ENCODE measurements at places on chromosomes 1 and 21.

DNA sequence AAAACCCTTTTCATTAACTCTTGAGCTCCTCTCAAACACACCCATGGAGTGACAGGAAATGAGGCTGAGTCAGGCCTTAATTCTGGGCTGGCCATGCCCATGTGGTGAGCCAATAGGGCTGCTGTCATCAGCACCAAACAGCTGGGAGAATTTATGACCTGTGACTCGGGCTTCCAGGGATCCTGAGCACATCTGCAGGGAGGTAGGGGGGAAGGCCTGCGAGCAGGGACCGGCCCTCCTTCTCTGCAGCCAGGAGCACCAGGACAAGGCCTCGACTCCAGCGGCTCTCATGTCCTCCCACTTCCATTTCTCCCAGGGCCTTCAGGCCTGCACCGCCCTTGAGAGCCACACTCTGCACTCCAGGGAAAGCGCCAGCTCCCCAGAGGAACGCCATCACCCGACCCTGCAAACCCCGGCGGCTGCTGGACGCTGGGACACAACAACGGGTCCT is 14.6 kb downstream of the RIPK4 start:
- DNase-seq = peak; percentile 83

DNA sequence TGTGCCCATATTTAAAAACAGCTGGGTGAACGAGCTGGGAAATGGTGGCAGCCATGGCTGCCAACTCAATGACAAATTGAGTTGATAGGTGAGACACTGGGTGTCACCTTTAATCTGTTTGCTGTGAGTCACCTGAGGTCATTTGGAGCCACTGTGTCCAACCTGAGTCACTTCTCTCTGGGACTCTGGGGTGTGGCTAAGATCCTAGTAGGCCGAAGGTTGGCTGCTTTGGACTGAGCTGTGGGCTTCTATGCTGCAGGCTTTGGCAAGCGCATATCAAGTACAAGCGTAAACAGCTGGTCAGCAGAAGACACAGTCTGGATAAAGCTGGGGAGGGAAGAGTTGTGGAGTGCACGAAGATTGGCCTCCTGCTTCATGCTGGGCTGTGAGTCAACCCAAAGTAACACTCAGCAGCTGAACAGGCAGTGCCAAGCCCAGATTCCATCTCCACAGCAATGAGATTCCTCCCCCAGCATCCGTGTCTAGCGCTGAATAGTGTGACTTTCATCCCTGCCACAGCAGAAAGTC is 24.0 kb downstream of the TEX35 start:
- DNase-seq = peak; percentile 99

DNA sequence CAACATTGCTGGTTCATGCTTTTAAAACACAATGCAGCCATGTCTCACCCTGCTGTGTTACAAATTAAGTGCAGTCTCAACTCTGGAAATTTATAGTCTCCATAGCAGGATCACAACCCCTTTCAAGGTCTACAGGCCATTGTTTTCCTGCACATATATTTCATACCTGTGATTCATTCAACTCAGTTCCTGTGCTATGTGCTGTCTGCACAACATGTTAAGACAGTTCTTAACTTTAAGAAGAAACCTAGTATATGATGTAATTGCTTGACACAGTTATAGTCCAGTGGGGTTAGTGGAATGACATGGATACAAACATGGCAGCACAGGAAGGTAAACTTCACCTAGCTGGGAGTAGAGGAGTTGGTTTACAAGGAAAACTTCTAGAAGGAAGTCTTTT is 106.4 kb downstream of the IFI44 start:
- DNase-seq = no peak

- no peak for DNase-seq
Observed at GRCh38 chr21:17501107-17502006, 11.5 kb upstream of the CXADR start.

GRCh38 chr1:87325982-87326738 is 2.5 kb upstream of the LMO4 start:
- peak; percentile 37 for DNase-seq

GRCh38 chr1:172833954-172834353 is 175.1 kb downstream of the FASLG start:
- DNase-seq = no peak

GRCh38 chr1:119254067-119254720 is 113.7 kb upstream of the WARS2 start:
- DNase-seq = peak; percentile 13

- DNase-seq = no peak
Observed at GRCh38 chr1:44315521-44315920, 39.5 kb downstream of the ERI3 start.

GRCh38 chr1:15683345-15684039 is 628 bp upstream of the PLEKHM2 start:
- DNase-seq = no peak

GRCh38 chr1:23562137-23562876 is 3.0 kb upstream of the ID3 start:
- DNase-seq = peak; percentile 97

GRCh38 chr1:226569879-226570547 is 21.4 kb downstream of the STUM start:
- DNase-seq = no peak

DNA sequence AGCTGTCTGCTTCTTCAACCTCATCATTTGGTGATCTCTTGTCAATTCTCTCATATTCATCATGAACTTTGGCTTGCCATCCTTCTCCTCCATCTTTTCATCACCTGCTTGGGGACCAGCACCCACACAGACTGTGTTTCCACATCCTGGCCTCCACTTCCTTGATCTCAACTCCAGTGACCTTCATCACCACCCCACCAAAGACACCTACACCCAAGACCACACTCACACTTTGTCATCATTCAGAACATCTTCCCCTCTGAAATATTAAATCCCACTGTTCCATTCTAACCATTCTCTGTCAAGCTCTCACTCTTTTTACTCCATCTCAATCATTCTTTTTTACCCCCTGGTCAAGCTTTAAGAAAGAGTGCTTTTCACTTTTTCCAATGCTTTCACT is 115.5 kb upstream of the VAV3 start:
- DNase-seq = no peak

DNA sequence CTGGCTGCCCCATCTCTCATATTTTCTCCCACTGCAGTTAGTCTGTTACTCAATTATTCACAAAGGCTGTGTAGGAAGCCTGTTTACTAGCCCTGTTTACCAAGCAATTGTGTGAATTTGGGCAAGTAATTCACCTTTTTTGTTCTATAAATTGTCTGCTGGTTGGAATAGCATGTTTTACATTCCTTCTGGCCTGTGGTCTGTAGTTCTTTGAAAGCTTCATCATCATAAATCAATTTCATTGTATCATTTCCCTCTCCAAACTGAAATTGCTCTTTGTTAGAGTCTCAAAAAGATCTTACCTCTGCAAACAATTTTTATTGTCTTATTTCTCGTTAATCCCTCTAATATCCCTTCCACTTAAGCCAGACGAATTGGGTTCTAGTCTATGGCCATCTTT is 1059.5 kb upstream of the ADGRL4 start:
- peak; percentile 54 for DNase-seq

DNA sequence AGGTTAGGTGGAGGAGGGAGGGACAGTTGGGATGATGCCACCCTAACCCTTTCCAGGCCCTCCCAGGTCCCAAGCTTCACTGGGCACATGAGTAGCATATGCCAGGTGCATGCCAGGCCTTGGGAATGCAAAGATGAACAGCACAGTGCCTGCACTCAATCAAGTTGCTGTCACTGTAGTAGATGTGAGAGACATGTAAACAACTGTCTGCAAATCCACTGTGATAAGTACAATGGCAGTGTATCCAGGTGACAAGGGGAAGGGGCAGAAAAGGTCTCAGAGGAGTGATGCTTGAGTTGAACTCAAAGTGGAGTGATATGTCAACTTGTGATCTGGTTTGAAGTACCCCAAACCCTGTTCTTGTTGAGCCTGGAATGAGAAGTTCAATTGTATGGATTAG is 49.5 kb upstream of the LRRN2 start:
- no peak for DNase-seq

- DNase-seq = no peak
Observed at GRCh38 chr1:161799792-161800191, 33.7 kb downstream of the ATF6 start.

DNA sequence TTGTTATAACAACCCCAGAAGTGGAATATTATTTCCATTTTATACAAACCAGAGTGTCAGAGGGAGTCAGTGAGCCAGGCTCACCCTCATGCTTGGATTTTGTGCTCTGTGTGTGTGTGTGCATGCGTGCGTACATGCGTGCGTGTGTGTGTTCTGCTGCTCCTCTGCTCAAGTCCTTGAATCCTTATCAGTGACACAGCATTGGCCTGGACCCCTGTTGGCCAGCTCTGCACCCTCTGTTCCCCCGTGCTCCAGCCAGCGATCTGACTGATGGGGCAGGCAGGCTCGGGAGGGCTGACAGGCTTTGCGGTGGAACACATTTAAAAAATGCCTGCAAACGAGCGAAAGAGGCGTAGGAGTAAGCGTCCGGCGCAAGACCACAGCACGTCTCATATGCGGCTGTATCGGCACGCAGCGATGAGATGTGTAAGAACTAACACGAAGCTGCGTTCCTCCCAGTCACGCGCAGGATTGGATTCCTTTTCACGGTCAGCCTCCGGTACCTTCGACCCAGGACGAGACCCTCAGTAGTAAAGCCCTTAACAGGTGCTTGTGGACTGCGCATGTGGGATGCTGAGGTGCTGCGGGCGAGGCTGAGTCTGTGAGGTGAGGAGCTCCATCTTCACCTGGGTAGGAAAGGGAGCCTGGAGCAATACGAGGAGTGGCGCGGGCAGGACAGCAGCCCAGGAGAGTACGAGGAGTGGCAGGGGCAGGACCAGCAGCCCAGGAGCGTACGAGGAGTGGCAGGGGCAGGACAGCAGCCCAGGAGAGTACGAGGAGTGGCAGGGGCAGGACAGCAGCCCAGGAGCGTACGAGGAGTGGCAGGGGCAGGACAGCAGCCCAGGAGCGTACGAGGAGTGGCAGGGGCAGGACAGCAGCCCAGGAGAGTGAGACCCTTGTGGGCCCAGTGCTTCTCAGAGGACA is 130.9 kb downstream of the GALNT2 start:
- no peak for DNase-seq

DNA sequence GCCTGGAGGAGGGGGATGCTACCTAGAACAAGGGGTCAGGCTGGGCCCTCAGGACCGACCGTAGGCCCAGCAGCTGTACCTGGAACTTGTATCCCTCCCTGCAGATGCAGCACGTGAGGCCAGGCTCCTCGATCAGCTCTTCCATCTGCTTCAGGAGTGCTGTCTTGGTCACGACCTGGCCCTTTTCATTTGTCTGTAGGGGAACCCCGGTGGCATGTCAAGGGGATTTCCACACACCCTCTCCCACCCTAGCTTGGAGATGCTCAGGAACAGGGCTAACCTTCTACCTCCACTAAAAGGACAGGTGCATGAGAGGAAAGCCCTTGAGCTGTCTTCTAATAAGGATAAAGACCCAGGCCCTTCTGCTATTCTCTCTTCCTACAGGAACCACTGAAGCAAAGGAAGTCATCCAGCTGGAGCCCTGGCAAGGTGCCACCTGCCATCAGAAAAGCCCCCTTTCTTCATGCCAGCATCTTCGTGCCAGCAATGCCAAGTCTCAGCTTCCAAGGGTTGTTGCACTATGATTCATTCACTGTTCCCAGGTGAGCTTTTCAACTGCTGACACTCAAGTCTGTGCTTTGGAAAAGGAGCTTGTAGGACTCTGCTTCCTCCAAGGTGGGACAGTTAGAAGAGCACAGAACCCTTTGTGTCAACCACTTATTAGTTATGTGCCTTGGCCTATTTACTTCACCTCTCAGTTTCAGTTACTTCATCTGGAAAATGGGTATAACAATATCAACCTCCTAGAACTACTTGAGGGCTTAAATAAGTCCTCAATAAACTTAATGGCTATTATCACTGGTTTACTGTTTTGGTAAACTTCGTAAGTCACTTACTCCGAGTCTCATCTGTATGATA is 122.1 kb downstream of the UBR4 start:
- DNase-seq = no peak

DNA sequence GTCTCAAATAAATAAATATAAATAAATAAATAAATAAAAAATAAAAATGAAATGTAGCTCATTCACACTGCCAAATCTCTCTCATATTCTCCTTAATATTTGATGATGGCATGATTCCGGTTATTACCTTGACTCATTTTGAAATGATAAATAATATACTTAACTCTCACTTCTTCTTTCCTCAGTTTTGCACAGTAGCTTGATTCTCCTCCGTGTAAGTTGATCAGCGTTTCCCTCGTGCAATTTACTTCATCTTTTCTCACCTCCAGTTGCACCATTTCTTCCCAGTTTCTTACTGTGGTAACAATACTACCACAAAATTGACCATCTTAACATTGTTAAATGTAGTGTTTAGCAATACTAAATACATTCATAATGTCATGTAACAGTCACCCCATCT is 111.6 kb downstream of the RIPK4 start:
- no peak for DNase-seq

DNA sequence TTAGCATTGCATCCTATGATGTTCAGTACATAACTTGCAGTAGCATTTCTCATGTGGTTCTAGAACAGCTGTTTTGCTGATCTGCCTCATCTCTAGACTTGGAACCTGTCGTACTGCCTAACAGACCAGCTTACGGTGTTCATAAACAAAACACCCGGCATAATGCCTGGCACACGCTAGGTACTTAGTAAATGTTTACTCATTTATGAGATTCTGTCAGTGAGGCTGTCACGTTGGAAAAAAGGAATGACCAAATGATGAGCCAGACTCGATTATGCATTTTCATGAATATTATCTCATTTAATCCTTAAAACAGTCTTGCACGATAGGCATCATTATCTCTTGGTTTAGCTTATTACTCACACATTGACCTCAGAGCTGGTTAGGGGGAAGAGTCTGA is 46.4 kb downstream of the CACHD1 start:
- DNase-seq = no peak

DNA sequence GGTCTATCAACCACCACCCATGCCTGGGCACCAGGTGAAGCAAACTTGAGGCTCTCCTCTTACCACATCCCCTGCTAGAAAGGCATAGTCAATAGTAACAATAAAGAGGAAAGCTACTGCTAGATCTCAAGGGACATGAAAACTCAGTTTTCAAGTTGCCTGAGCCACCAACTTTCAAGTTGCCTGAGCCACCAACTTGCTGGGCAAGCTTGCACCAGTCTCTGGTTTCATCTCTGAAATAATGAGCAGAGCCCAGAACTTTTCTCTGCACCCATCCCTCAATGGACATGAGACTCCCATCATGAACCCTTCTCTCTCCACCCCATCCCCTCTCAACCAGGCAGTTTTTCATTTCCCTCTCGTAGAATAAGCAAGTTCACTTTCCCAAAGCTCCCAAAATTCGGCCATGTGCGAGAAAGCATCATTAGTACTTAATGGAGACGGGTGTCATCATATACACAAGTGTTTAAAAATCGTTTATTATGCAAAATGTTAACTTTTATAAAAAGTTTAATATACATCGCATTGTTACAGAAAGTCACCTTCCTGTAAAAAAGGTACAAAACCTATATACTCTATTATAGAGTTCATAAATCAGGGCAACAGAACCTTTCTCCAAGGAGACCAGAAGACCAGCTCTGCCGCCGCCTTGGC is 1.7 kb downstream of the ID3 start:
- DNase-seq = no peak

DNA sequence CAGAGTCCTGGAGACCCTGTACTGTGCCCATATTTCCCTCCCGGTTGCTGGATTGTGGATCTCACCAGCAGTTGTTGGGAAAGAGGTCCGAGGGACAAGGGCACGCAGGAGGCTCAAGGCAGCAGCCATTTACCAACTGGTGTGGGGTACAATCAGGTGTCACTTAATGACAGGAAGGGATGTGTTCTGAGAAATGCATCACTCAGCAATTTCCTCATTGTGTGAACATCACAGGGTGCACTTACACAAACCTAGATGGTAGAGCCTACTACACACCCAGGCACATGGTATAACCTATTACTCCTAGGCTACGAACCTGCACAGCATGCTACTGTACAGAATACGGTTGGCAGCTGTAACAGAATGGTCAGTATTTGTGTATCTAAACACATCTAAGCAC is 20.7 kb downstream of the SLC44A3 start:
- no peak for DNase-seq

Data from AG10803 (cell line).